ENCODE measurements at places on chromosomes 2 and 18.

DNA sequence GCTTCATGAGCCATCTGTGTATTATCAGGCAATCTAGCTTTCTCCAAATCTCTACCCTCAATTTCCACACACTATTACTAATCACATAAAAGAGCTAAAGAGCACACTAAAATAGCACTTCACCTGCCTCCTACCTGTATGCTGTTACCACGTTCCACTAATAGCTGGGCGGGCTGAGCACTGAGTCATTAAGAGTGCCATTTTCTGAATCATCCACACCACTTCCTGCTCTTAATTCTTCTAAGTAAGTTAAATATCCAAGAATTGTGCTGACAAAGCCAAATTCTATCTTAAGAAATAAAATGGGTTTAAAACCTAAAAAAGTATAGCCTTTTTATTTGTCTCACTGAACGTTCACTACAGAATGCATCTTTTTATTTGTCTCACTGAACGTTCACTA lies 35.7 kb downstream of the NOL10 start:
- peak; percentile 79 for DNase-seq

GRCh38 chr18:79829136-79829854 lies 31.6 kb downstream of the KCNG2 start:
- no peak for DNase-seq

DNA sequence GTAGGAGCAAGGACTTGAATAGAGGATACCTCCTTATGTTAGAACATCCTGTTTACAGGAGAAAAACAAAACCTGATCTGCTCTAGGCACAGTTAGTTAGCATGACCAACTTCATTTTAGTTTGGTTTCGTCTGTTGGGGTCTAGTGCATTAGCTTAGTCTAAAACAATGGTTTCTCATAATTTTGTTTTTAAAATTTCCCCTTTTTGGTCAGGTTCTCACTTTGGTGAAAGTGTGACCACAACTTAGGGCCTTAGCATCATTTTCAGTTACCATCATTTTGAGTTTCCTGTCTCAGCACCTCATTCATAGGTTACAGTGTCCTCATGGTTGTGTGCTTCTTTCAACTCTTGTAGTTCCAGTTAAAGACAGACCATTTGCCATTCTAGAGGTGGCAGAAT lies 1277.0 kb upstream of the SLC39A10 start:
- DNase-seq, result no peak

DNA sequence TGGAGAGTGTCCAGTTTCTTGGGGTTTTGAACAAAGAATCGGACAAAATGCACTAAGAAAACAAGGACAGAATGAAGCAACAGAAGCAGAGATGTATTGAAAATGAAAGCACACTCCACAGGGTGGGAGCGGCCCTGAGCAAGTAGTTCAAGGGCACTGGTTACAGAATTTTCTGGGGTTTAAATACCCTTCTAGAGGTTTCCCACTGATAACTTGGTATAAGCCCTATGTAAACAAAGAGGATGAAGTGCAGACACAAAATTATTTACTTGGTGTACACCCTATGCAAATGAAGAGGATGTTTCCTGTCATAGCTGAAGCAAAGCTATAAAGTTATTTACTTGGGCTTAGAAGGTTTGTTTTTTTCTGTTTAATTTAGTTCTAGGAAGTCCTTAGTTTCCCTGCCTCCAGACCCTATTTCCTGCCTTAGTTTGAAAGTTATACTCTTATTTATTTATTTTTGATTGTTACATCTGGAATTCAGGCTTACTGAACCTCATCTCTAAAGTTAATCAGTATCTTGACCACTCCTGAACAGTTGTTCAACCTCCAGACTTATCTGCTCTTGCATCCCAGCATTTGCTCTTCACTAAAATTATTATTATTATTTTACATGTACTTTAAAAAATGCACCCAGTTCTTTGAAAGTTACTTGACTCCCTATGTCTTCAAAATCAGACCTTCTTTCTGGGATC lies 193.5 kb downstream of the SPP2 start:
- DNase-seq, result no peak

- DNase-seq, result no peak
These were observed 19.6 kb upstream of the IL1A start for GRCh38 chr2:112803691-112804521.

- no peak for DNase-seq
These were observed 37.1 kb upstream of the SMAD7 start for GRCh38 chr18:48987821-48988220.

GRCh38 chr2:199197448-199197847 lies 260.3 kb downstream of the SATB2 start:
- no peak for DNase-seq

DNA sequence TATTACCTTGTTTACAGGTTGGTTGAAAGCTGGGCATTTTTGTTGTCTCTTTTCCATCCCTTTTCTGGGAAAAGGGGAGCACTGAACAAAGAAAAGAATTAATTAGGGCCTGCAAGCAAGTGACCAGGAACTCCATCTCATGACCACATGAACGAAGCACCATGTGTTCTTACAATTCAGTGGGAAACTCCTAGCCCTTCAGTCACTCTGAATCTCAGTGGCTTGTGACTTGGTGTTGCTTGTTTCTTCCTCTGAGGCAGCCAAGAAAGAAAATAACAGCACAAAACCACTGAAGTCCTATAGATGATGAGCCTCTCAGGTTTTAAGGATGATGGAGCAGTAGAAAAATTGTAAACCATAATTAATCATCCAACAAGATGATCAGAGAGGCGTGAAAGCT lies 129.1 kb upstream of the CAB39 start:
- DNase-seq, result no peak

- no peak for DNase-seq
These were observed 19.2 kb upstream of the AP1S3 start for GRCh38 chr2:223856584-223856983.

DNA sequence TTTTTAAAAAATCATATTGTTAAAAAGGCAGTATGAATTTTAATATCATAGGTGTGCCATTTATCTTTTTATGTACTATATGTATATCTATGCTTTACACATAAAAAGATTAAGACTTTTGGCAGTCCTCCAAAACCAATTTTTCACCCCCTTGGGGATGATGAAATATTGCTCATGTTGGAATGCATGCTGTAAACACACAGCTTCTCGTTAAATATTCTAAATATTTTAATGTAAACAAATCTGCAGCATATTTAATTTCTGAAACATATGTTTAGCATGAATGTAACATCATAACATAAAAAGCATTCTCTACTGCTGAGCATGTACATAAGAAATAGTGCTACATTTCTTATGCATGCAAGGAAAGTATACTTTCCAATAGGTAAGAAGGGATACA lies 484.3 kb upstream of the LRATD1 start:
- no peak for DNase-seq

GRCh38 chr18:12098374-12098773 lies 4.7 kb downstream of the ANKRD62 start:
- no peak for DNase-seq

DNA sequence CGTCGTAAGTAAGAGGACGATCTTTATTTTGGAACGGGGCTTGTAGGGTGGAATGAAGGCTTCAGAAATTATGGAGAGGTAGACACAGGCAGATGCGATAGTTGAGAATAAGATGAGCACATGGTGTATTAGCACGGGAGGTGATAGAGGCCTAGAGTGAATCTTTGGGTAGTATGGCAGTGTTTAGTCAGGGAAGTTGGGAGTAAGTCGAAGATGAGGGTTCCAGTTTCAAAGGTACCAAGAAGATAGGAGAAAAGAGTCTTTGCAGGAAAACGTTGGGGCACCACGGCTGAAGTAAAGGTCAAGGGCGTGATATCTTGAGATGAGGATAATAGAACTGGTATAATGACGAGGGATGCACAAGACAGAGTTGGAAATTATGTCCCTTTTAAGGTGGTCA lies 654 bp downstream of the PIK3C3 start:
- DNase-seq, result no peak

GRCh38 chr2:226874749-226875148 lies 38.9 kb downstream of the RHBDD1 start:
- no peak for DNase-seq

DNA sequence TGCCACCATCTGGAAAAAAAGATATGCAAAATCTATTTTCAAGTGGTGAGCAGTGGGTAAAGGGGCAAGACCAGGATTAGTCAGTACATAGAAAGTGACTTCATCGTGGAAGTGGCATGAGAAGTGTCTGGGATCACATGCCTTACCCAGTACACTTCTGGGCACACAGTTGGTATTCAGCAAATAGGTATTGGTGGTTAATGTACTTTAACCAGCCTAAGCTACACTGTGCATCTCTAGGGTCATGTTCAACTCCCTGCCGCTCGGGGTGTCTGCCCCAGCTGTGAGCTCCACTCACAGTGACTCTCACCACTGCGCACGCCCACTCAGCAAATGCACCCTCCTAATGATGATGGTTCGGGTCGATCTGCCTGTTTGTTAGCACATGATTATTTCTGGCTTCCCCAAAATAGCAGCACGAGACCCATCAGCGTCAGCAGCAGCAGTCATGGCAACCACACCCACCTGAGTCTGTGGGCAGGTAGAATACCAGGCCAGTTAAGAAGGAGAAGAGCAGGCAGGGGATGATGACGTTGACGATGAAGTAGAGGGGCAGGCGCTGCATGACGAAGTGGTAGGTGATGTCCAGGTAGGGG lies 11.1 kb downstream of the CHRNA1 start:
- DNase-seq, result peak; percentile 13

DNA sequence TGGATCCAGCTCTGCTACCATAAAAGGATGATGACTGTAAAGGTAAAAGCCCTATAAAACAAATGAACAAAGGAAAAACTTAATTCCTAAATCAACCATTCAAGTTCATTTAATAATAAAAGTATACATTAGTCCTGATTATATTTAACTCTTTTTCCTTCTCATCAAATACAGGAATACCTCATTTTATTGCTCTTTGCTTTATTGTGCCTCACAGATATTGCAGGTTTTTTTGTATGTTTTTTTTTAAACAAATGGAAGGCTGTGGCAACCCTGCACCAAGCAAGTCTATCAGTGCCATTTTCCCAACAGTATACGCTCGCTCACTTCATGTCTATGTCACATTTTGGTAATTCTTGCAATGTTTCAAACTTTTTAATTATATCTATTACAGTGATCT lies 38.2 kb downstream of the USP37 start:
- DNase-seq, result no peak

DNA sequence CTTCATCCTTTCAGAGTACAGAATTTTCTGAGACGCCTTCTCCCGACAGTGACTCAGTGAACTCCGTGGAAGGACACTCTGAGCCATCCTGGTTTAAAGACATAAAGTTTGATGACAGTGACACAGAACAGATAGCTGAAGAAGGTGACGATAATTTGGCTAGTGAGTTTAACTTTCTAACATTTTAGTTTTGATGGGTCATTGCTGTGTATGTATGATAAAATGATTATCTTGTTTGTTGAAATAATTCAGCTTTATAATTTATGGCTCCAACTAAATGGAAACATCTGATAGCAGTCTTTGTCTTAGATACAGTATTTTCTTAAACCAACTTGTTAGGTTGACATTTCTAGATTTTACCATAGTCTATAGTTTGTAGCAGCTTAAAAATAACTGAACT lies 38.1 kb downstream of the PIKFYVE start:
- DNase-seq, result no peak

DNA sequence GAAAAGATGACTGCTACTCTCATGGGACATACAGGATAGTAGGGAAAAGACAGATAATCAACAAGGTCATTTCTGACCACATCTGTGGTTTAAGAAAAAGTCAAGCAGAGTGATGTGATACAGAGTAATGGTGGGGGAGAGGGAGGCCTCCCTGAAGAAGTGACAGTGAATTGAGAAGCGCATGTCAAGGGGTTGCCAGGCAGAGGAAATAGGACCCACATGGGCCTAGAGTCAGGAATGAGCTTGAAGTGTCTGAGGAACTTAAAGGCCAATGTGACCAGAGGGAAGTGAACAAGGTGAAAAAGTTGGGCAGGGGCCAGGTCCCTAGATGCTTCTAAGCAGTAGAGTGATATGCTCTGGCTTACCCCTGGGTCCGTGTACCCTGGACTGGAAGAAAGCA lies 113.5 kb upstream of the PPP1CB start:
- no peak for DNase-seq

- DNase-seq, result no peak
These were observed 27.3 kb upstream of the METAP1D start for GRCh38 chr2:171972329-171972982.

- no peak for DNase-seq
These were observed 140.3 kb downstream of the TRIB2 start for GRCh38 chr2:12856934-12857601.

DNA sequence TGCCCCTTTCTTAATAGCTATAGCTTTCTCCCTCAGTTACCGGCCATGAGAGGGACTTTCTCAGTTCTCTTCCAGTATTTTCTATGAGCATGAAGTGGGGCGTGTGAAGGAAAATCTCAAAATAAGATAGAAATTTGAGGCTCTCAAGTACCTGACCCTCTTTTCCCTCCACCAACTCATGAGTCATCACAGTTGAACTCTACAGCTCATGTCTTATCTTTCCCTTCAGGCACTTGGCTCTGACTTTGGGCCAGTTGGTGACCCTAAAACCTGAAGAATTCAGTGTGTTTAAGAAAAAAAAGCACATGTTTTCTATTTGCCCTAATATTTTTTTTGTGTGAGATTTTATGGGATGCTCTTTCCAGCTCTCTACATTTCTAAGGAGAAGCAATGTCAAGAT lies 896.7 kb upstream of the ZEB2 start:
- no peak for DNase-seq

GRCh38 chr2:228066126-228066798 lies 115.2 kb downstream of the SPHKAP start:
- no peak for DNase-seq

DNA sequence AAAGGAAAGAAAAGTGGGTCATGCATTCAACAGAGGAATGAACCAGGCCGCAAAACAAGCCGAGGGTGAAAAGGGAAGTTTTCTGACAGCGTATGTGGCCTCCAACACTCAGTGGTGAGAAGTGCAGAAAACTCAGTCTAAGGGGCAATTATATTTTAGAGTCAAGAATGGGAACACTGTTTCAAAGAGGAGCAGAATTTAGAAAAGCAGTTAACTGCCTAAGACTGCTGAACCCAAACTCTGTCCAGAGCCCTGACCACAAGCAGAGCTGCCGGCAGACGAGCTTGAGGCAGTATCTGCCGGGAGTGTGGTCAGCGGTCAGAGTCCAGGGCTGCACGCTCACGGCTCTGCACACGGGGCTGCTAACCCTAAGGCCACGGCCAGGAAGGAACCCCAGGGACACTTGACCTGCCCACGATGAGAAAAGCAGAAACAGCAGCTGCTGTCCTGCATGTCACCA lies 347.0 kb upstream of the ID2 start:
- DNase-seq, result no peak

GRCh38 chr2:44825702-44826101 lies 115.8 kb upstream of the SIX3 start:
- DNase-seq, result no peak

- DNase-seq, result no peak
These were observed 83.9 kb upstream of the PKDCC start for GRCh38 chr2:41963661-41964525.

DNA sequence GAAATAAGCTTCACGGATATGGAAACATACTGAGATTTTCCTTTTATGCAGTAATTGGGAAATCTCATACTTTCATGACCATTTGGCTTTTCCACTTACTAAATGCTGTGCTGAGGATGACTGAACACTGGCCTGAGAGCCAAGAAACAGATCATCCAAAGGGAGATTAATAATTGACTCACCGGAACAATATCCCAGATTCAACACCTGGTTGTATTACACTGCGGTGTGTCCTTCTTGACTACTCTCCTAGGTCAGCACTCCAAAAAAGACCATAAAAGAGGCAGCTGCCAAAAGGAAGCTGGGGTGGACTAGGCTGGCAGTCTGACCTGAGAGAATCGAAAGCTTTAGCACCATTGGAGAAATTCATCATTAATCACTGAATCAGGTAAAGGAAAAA lies 469.1 kb downstream of the CBLN2 start:
- no peak for DNase-seq
